ENCODE measurements at places on chromosomes 1 and 21.

DNA sequence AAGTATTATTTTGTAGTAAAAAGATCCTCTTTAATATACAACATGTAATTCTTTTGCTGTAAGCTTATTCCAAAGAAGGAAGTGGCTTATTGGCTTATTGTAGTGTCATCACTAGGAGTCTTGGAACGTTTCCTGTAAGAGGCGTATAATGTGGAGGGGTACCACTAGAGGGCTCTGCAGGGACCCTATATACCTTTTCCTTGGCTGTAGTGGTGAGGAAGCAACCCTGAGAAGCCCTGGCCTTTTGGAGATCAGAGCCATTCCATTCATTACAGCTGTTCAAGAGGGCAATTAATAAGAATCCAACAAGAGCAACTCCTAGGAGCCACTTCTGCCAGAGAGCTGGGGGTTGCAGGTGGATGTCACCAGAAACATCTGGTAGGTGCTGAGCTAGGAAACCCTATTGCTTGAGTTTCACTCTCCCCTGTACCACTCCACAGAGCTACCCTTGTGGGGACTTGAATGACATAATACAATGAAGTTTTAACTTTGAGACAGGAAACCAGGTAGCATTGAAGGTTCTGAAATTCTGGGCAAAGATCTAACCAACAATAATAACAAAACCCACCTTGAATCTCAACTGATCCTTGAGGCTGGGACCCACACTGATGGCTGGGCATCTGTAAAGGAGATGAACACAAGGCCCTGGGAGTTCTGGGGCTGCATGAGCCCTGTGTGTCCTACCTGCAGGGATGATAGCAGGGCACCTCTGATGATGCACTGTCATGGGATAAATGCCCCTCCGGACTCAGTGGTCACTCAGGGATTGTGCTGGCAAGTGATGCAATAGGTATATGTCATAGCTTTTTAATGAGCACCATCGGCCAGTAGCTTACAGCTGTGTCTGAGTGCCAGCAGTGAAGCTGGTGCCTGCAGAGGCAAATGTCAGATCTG lies 160.2 kb upstream of the COA6 start:
- peak; percentile 80 for DNase-seq

GRCh38 chr1:10639011-10639774 lies 157.3 kb downstream of the CASZ1 start:
- DNase-seq = no peak

DNA sequence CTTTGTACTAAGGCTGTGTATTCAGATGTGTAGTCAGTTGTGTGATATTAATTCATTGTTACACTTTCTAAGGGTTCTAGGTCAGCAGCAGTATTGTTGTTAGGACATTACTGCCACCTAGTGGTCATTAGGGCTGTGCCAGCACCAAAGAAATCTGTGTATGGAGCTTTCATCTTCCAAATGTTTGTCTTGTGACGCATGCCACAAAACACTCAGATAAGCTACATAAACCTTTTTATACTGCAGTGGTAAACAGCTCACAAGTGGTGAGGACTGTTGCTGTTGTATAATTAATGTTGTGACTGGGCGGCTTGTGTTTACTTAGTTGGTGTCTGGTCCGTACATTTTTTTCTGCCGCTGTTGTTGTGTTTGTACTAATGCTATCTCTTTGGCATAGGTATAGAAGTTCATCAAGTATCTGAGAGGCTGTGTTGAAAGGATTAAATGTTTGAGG lies 51.7 kb downstream of the S1PR1 start:
- peak; percentile 46 for DNase-seq

- DNase-seq = peak; percentile 72
Observed at GRCh38 chr1:228378090-228378872, 28.4 kb downstream of the TRIM11 start.

GRCh38 chr1:248610301-248610700 lies 12.8 kb upstream of the OR2T10 start:
- DNase-seq = no peak

DNA sequence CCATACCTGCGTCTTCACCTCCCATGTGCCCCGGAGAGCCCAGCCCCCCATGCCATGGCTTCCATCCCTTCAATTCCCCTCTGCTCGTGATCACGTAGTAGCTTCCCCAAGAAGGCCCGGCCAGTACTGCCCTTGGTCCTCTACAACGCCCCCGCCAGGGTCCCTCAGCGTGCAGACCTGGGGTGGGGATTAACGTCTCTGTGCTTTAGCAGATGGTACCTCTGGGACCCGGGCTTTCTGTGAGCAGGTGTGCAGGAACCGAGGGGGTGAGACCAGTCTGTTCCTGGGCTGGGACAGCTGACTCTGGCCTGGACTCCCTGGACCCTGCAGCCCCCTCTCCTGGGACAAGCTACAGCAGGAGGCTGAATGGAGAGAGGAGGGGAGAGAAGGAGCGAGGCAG lies 1.2 kb downstream of the PLCH2 start:
- DNase-seq = no peak

GRCh38 chr1:54571803-54572541 lies 23.9 kb downstream of the ACOT11 start:
- no peak for DNase-seq

DNA sequence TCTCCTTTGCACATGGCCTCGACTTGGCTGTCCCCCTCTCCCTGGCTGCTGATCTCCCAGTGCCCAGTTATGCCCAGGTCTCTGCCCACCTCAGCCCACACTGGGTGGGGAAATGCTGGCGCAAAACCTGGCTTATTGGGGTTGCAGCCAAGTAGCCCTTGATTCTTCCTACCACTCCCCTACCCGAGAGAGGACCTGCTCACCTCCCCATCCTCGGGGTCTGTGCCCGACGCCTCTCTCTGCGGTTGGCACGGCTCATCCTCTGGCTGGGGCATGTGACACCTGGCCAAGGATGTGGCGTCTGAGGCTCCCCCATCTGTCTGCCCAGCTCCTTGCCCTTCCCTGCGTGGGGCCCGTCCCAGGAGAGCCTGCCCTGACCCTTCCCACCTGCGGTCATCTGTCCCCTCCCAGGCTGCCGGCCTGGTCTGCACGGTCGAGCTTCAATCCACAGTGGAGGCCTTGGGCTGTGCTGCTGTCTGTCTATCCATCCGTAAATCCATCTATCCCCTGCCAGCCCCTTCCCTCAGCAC lies 6.5 kb upstream of the PEX10 start:
- DNase-seq = no peak

GRCh38 chr1:47683401-47683800 lies 245.6 kb downstream of the FOXD2 start:
- DNase-seq = no peak

DNA sequence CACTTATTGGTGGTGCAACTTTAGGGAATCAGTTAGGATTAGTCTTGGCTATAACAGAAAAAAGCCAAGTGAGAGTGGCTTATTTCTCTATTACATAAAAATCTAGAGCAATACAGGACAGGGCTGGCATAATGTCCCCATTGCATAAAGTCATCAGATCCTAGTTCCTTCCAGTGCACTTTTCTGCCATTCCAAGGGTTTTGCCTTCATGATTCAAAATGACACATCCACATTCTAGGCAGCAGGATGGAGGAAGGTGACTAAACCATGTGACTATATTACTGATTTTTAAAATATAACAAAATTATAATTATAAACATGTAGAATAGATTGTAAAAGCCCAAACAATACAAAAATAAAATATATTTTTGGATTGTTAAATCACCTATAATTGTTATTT lies 18.8 kb downstream of the JUN start:
- DNase-seq = no peak

GRCh38 chr1:80023358-80023757 lies 1016.8 kb upstream of the ADGRL4 start:
- DNase-seq = no peak

GRCh38 chr1:208852911-208853310 lies 608.7 kb upstream of the PLXNA2 start:
- no peak for DNase-seq

- DNase-seq = no peak
Observed at GRCh38 chr1:47178020-47178419, 11.8 kb downstream of the PDZK1IP1 start.

GRCh38 chr21:44730028-44730395 lies 18.6 kb upstream of the TSPEAR start:
- no peak for DNase-seq

DNA sequence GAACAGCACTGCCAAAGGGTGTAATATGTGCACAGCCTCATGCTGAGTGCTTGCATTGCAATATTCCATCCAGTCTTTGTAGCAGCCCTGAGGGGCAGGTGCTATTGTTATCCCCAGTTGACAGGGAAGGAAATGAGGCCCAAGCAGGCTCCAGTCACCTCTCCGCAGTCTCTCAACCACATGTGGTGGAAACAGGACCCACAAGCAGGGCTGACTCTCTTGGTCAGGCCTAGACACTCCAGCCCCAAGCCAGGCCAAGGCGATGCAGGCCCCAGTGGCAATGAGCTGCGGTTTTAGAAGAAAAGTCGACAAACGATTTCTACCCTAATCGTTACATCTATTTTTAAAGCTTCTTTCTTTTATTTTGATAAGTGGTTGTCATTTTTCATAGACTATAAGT lies 52.6 kb upstream of the GADD45A start:
- no peak for DNase-seq
